ENCODE measurements at places on chromosomes 3 and 15. TPM values are rescaled to one million over a fixed set of nuclear protein-coding genes. Genes with fewer than 3 reads are reported as not detected.

PFN2 gene
- total RNA-seq = 265 TPM

SUMF1 gene
- total RNA-seq = 81.7 TPM

SLC38A3 gene
- total RNA-seq = not detected

C3orf85 gene
- total RNA-seq = not detected

PPP1R14D gene
- not detected for total RNA-seq

KBTBD13 gene
- total RNA-seq = not detected

FBN1 gene
- total RNA-seq = 0.90 TPM
